Stimulated activated CD4-positive, alpha-beta T cell treated with anti-CD3 and anti-CD28 coated beads, Interleukin-15, amount 100 ng/mL, for 1 hour (primary cell): ENCODE measurements at places on chromosomes 2 and 18.

GRCh38 chr2:241441492-241441891, 66.9 kb downstream of the STK25 start:
- no peak for DNase-seq

DNA sequence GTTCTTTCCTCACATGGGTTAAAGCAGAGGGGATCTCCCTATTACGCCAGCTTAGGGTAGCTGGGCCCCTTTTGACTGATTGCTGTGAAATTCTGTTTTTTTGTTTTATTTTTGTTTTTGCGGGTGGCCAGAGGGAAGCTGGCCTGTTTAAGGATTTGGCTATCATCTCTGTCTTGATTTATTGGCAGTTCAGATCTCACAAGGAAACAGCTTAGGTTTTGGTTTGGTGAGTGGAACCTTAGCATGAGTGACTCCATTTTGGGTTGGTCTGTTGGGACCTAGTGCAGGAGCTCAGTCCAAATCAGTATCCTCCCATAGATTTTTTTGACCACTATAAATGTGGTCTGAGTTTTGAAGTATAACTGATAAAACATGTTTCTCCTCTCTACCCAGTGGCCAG, 25.6 kb upstream of the NTSR2 start:
- DNase-seq = no peak

DNA sequence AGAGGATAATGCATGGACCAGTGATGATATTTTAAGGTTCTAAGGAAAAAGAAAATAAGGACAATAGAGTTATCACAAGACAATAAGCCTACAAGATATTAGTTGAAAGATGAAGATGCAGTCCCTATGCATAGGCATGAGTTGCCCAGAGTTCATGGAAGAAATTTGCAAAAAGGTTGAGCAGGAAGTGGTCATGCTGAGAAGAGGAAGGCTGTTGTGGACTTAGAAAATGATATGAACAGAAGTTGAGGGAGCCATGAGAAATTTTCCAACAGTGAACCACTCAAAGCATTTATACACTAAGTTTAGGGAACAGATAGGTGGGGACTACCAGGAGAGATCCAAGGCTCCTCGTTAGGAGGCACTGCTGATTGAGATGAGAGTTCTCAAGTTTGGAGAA, 3.5 kb downstream of the OSBPL6 start:
- DNase-seq = no peak

- DNase-seq = no peak
These were observed 163.4 kb downstream of the LRRTM1 start for GRCh38 chr2:80141007-80141726.

DNA sequence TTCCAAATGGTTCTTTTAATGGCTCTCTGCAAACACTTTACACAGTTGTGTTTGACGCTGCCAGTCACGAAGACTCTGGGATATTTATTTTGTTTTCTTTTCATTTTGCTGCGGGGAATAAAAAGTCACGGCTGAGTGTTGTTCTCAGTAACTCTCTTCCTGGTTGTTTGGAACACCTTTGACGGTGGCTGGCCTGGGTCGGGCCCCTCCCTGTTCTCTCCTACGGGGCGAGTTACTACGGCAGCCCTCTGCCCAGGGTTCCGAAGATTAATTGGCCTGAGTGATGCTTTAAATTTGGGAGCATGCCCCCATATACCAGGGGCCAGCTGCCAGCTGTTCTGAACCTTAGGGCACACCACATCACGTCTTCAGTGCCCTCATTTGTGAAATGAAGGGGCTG, 84.7 kb downstream of the GATA6 start:
- no peak for DNase-seq

- no peak for DNase-seq
These were observed 145.0 kb downstream of the TTC27 start for GRCh38 chr2:32772638-32773447.

GRCh38 chr2:128589681-128590080, 271.0 kb upstream of the HS6ST1 start:
- no peak for DNase-seq

GRCh38 chr2:126429103-126429502, 226.9 kb upstream of the GYPC start:
- DNase-seq = no peak

- DNase-seq = no peak
These were observed 137.4 kb upstream of the ALKAL2 start for GRCh38 chr2:425243-425642.

GRCh38 chr2:127811397-127812321, 688 bp upstream of the WDR33 start:
- DNase-seq = no peak

- no peak for DNase-seq
These were observed 74.7 kb upstream of the SNTG2 start for GRCh38 chr2:875687-876615.

- DNase-seq = no peak
These were observed 6.6 kb downstream of the HPCAL1 start for GRCh38 chr2:10309286-10309685.

DNA sequence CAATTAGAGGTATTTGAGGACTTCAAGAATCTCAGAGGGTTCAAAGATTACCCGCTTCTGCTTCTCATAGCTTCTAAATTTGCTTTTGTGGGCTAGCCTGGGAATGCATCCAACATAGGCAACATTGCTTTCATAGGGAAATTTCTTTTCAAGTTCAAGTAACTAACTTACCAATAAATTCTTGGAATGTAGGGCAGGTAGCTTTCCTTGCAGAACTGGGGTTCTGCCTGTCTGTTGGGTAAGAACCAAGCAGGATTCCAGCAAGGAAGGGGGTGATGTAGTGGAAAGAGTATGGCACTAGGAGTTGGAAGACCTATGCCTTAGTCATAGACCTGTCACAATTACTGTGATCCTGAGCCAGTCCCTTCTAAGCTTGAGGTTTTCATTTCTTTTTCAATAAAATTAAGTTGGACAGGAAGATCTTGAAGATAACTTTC, 164.1 kb downstream of the FHOD3 start:
- DNase-seq = no peak

DNA sequence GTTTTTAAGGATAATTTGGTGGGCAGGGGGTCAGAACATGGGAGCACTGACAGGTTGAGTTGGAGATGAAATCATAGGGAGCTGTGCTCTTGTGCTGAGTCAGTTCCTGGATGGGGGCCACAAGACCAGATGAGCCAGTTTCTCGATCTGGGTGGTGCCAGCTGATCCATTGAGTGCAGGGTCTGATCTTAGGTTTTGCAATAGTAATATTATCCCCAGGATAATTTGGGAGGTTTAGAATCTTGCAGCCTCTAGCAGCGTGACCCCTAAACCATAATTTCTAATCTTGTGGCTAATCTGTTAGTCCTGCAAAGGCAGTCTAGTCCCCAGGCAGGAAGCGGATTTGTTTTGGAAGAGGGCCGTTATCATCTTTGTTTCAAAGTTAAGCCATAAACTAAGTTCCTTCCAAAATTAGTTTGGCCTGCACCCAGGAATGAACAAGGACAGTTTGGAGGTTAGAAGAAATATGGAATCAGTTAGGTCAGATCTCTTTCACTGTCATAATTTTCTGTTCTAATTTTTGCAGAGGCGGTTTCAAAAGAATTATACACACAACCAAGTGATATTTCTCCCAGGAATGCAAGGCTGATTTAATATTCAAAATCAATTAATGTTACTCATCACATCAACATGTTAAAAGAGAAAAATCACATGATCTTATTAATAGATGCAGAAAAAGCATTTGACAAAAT, 23.0 kb downstream of the DBI start:
- DNase-seq = no peak

GRCh38 chr2:67871686-67872412, 191.0 kb downstream of the C1D start:
- no peak for DNase-seq

GRCh38 chr2:206859330-206859739, 80.0 kb upstream of the CPO start:
- no peak for DNase-seq

DNA sequence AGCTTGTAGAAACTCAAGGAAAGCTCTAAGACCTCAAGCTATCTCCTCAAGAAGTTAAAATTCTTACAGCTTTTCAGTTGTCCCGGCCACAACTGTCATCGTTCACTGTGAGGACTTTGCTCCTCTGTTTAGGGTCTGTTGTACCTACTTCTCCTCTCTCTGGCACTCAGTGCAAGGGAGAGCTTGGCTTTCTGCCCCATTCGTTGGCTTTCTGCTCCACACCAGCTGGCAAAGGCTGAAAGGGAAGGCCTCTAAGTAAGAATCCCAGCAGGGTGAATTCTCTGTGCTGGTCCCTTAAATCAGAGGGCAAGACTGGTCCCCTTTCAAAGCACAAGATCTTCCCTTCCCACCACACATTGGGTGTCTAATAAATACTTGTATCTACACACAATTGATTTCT, 17.3 kb downstream of the ZBTB7C start:
- no peak for DNase-seq

- DNase-seq = no peak
These were observed 244.1 kb downstream of the HDAC4 start for GRCh38 chr2:239156516-239157265.

GRCh38 chr2:135797497-135798274, 39.3 kb downstream of the LCT start:
- DNase-seq = peak; percentile 54

GRCh38 chr2:232569541-232569940, 19.1 kb downstream of the EIF4E2 start:
- no peak for DNase-seq

DNA sequence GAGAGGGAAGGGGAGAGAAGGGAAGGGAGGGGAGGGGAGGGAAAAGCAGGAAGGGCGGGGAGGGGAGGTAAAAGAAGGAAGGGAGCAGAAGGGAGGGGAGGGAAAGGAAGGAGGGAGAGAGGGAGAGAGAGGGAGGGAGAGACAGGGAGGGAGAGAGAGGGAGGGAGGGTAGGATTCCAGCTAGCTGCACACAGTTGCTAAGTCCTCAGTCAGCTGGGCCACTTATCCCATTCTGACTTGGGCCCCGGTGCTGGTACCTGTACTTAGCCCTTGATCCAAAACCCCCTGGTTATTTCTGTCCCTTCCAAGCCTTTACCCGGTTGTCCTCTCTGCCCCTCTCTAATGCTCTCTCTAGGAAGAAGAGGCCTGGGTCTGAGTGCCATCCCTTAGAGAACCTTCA, 211.4 kb downstream of the TTC32 start:
- no peak for DNase-seq

- no peak for DNase-seq
These were observed 8.4 kb downstream of the HOXD8 start for GRCh38 chr2:176137906-176138305.

DNA sequence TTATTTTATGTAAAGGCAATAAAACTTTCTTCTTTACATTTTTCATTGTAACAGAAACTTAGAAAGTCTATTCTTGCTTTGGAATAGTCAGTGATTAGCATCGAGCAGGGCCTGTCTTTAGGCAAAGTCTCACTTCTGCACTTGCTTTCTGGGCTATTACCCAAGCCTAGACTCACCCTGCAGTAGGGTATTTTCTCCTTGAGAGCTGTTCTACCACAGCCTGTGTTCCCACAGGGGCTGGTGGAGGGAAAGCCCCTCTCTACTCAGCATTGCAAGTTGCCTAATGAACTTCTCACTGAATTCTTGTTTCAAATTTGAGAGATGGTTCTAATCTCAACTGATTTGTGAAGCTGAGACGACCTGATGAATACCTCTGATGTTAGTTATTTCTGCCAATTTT, 111.7 kb upstream of the KLHL14 start:
- DNase-seq = no peak

DNA sequence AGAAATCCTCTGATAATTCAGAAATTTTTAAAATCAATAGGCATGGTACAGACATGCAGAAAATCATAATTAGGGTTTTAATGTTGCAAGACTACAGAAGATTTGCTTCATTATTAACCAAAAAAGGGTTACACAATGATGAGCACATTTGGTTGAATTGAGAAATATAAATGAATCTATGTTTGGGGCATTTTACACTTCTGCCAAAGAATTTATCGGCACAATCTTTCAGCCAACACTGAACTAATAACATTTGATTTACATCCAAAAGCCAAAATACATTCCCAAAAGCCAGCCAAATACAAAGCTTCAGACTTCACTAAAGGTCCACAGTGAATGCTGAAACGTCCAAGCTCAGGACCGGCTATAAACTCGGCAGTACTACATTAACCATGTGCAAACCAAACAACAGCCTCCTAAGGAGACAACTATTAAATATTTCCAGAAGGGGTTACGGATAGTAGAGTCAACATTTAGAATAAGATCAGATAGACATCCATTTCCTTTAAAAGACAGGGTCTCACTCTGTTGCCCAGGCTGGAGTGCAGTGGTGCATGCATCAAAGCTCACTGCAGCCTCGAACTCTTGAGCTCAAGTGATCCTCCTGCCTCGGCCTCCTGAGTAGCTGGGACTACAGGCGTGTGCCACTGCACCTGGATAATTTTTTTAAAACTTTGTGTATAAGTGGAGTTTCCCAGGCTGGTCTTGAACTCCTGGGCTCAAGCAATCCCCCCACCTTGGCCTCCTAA, 29.4 kb downstream of the SPRED2 start:
- no peak for DNase-seq

DNA sequence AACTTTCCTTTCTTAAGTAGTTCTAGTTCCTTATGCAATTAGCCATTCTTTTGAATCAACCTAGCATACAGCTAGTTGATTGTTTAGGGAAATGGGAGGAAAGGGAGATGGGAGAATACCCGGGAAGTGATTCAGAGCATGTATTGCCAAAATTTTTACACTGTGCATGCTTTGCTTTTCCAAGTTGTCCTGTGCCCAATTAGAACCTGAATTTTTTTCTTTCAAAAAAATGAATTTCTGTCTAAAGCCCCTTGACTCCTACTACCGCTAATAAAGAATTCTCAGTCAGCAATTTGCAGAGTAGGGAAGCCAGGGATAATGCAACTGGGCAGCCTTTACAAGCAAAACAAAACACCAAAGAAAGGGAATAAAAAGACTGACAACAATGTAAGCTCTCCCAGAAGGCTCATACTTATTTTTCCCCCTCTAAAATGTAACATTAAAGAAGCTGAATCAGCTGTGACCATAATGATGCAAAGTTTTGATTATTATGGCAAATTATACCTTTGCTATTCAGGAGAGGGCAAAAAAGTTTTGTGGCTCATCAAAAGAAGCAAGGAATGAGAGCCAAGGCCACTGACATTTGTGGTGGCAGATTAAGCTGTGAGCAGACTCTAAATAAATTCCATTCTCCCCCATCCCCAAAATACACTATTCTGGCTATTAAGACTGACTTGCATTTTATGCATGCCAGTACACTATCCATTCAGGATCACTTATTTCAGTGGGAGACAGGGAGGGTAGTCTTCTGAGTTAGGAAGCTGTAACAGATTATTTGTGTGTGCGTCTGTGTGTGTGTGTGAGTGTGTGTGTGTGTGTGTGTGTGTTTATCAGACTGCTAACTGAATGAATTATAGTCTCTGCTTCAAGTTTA, 174.3 kb downstream of the ERBB4 start:
- DNase-seq = no peak

GRCh38 chr18:260547-260946, 7.3 kb downstream of the THOC1 start:
- DNase-seq = no peak

DNA sequence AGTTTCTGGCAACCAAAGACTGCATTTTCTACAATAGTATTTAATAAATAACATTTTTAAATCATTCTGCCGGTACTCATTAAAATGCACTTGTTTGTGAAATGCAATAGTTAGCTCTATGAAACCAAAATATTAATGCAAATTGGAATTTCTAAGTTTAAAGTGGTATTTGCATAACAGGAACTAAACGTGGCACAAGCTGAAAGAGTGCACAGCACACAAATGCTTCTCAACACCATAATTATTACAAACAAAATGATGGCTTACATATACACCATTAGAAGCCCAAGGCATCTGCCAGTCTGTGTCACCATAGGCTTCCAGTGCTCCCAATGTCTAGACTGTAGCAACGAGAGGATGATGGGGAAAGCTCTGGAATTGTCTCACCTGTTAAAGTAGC, 280.5 kb downstream of the TCF4 start:
- DNase-seq = no peak

GRCh38 chr18:65439188-65439587, 311.6 kb upstream of the CDH7 start:
- no peak for DNase-seq
